ENCODE measurements at places on chromosomes 2 and 18. TPM values are rescaled to one million over a fixed set of nuclear protein-coding genes. Genes with fewer than 3 reads are reported as not detected.

DNA sequence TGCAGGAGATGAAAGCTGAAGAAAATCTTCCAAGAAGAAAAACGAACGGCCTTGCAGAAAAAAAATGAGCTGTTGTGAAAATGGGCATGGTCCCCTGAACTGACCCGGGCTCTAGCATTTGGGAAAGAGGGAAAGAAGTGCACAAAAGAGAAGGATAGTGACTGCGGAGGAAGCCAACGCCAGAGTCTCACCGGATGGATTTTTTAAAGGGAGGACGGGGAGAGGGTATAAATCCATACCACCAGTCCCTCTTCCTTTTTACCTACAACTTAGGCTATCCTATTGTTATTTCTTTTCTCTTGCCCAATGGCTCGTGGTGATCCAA is 601 bp downstream of the WDR35 start:
- DNase-seq: no peak

DNA sequence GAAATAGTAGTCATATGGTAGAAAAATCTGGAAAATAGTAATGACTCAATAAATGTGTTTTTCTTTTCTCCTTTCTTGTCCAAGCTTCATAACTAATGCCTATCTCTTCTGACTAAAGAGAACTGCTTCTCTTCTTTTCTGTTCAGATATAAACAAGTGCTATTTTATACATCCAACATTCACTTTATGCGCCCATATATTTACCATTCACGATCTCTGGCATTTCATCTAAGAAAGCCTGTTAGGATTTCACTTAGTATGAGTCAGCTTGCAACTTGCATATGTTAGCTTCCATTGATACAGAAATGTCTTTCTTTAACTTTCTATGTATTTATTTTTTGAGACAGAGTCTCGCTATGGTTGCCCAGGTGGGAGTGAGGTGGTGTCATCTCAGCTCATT is 224.9 kb downstream of the VAPA start:
- no peak for DNase-seq

DNA sequence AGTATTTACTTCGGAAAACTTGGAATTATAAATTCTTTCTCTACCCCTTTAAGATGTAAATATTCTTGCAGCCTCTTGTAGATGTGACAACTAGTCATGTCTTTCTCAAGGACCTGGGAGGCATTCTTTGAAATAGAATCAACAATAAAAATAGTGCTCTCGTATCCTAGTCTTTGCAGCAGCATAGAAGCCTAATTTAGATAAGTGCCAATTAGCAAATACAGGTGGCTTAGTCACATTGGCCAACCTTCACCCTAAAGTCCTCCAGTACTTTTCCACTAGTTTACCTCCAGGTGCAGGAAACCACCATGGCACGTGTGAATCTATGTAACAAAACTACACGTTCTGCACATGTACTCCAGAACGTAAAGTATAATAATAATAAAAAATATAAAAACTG is 3.5 kb upstream of the ZSWIM2 start:
- peak; percentile 6 for DNase-seq

DNA sequence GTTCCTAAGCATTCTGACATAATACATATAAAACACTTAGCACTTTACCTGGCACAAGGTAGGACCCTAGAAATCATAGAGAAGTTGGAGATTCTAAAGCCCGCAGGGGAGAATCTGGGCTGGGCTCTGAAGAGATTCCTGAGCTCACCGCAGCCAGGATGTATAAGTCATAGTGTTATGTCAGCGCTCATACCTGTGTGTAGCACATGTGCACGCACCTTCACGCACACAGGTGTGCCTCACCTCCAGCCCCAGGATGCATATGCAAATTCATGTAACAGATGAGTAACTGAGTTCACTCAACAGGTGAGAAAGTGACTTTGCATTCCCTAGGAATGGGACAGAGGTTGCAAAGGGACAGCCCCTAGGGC is 7.9 kb upstream of the SDC1 start:
- DNase-seq: no peak

- DNase-seq: no peak
Observed at GRCh38 chr2:149021761-149022160, 16.7 kb upstream of the LYPD6B start.

GRCh38 chr2:233852056-233852455 is 2.3 kb downstream of the HJURP start:
- no peak for DNase-seq

GRCh38 chr2:140539242-140539875 is 1591.5 kb downstream of the LRP1B start:
- DNase-seq: no peak

GRCh38 chr2:105861200-105861599 is 116.5 kb downstream of the NCK2 start:
- DNase-seq: no peak

The CD8B2 gene
- total RNA-seq: not detected
